Thoracic aorta (tissue), 2 donors: ENCODE measurements at places on chromosomes 12 and 14. TPM values are rescaled to one million over a fixed set of nuclear protein-coding genes. Genes with fewer than 3 reads are reported as not detected.

ACOT6 gene
- total RNA-seq, result not detected

LPAR5 gene
- 6.8 TPM for total RNA-seq

NRXN3 gene
- total RNA-seq, result 5.6 TPM

RIPK3 gene
- total RNA-seq, result 6.8 TPM

ACSS3 gene
- total RNA-seq, result 30.0 TPM

TMEM63C gene
- not detected for total RNA-seq

MEG3 gene
- 153 TPM for total RNA-seq

DNA sequence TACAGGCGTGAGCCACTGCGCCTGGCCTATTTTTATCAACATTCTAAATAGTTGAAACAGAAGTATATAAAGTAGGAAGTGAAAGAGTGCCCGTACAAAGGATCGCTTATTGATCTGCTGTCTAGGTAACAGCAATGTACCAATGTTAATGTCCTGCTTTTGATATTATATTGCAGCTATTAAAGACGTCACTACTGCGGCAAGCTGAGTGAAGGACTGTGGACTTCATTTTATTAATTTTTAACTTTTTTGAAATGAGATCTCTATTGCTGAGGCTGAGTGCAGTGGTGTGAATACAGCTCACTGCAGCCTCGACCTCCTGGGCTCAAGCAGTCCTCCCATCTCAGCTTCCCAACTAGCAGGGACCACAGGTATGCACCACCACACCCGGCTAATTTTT lies 10.8 kb downstream of the PTGR2 start:
- no peaks in the 10 kb centered on the region for H3K4me1 ChIP-seq
- DNase-seq, result no peak
- no peaks in the 10 kb centered on the region for H3K27me3 ChIP-seq
- H3K27ac ChIP-seq, result no peak overlapping the region

DNA sequence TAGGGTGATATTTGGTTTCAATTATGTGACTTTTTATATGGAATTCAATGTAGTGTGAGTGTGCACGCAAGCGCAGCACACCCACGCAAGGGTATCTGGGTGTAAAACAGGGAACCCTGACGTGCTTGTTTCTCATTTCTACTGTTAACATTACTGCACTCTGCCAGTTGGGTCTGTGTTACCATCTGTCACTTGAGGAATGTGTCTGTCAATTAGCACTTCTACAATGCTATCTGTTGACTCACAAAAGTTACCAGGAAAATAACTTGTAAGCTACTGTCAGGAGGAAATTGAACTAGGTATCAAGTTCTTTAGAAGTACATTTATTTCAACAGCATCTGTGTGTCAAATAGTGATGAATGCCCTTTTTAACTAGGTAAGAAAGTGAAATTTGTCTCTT lies 695.5 kb upstream of the LRFN5 start:
- H3K4me3 ChIP-seq, result no peak overlapping the region
- no peak for DNase-seq
- H3K4me1 ChIP-seq, result no peaks in the 10 kb centered on the region
- H3K27ac ChIP-seq, result no peak overlapping the region

DNA sequence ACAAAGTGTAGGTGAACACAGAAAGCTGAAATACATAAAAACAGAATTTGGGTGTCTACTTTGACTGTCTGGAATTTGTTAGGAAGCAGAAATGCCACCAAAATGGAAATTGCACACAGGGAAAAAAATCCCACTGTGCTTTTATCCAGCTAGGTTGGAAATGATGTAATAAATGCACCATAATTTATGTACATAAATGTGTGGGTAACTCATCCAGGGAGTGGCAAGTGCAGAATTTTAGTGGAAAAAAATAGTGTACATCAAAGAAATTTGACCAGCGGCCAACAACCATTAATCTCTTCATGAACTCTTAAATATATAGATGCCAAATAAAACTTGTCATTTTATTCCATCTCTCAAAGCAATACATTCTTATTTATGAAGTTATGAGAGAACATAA lies 105.6 kb downstream of the LLPH start:
- no peak overlapping the region for H3K27ac ChIP-seq
- H3K36me3 ChIP-seq, result no peaks in the 10 kb centered on the region
- no peak overlapping the region for H3K4me3 ChIP-seq
- no peak for DNase-seq
- H3K4me1 ChIP-seq, result no peaks in the 10 kb centered on the region
- no peaks in the 10 kb centered on the region for H3K27me3 ChIP-seq

GRCh38 chr12:20120403-20120725 lies 248.0 kb upstream of the PDE3A start:
- DNase-seq, result no peak
- H3K36me3 ChIP-seq, result no peaks in the 10 kb centered on the region
- H3K27me3 ChIP-seq, result no peaks in the 10 kb centered on the region
- H3K27ac ChIP-seq, result peak overlapping the region; percentile 44

DNA sequence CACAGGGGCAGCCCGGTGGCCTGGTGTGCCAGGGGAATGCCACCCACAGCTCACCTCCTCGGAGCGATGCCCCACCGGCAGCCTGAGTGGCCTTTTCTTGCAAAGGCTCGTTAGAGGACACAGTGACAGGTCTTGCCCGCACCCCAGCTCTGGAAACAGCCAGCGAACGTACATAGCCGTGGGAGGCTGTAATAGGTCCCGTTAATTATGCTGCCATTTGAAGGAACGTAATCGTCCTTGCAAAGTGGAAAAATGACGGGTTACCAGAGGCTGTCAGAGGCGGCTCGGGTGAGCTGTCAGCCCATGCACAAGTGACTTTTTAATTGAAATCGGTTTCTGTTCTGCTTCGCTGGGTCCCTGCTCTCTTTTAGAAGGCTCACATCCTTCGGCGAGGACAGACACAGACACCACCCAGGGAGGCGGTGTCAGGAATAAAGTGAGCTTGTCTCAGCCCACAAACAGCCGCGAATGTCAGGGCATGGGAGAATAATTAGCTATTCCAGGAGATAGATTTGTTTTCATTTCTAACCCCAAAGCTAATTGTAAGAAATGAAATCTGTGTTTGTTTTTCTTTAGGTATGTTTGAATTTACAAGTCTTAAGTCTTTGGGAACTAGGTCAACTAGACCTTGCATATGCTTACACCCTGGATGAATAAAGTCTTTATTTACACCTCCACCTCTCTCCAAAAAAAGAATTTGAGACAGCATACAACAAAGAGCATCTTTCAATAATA lies 77.2 kb upstream of the RFLNA start:
- H3K27ac ChIP-seq, result no peak overlapping the region
- H3K27me3 ChIP-seq, result no peaks in the 10 kb centered on the region
- no peaks in the 10 kb centered on the region for H3K36me3 ChIP-seq
- DNase-seq, result no peak

DNA sequence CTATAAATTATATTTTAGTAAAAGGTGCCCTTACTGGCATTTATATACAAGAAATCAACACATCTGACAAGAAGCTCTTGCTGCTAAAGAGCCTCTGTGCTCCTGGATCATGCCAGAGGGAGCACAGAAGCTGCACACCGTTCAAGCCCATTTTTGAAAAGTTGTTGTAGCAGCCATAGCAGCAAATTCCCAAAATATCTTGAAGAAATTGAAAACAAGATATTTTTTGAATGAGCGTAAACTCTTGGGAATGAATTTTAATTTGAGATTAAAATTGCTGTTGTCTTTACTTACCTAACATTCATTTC lies 540 bp upstream of the CLEC2D start:
- H3K27ac ChIP-seq, result no peak overlapping the region
- no peak for DNase-seq

GRCh38 chr12:18932715-18933114 lies 194.8 kb downstream of the CAPZA3 start:
- DNase-seq, result no peak
- no peak overlapping the region for H3K27ac ChIP-seq
- no peak overlapping the region for H3K4me3 ChIP-seq
- no peaks in the 10 kb centered on the region for H3K27me3 ChIP-seq

GRCh38 chr12:12791756-12792369 lies 6.4 kb downstream of the APOLD1 start:
- no peak overlapping the region for H3K27ac ChIP-seq
- H3K36me3 ChIP-seq, result no peaks in the 10 kb centered on the region
- peaks cover 6% of the 10 kb centered on the region for H3K4me1 ChIP-seq

DNA sequence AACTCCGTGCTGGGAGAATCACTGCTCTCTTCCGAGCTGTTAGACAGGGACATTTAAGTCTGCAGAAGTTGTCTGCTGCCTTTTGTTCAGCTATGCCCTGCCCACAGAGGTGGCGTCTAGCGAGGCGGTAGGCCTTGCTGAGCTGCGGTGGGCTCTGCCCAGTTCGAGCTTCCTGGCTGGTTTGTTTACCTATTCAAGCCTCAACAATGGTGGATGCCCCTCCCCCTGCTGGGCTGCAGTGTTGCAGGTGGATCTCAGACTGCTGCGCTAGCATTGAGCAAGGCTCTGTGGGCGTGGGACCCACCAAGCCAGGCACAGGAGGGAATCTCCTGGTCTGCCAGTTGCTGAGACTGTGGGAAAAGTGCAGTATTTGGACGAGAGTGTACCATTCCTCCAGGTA lies 43.7 kb downstream of the GPR137C start:
- no peaks in the 10 kb centered on the region for H3K4me1 ChIP-seq
- no peaks in the 10 kb centered on the region for H3K36me3 ChIP-seq
- H3K4me3 ChIP-seq, result no peak overlapping the region
- H3K27me3 ChIP-seq, result no peaks in the 10 kb centered on the region
- DNase-seq, result no peak
- H3K27ac ChIP-seq, result no peak overlapping the region

DNA sequence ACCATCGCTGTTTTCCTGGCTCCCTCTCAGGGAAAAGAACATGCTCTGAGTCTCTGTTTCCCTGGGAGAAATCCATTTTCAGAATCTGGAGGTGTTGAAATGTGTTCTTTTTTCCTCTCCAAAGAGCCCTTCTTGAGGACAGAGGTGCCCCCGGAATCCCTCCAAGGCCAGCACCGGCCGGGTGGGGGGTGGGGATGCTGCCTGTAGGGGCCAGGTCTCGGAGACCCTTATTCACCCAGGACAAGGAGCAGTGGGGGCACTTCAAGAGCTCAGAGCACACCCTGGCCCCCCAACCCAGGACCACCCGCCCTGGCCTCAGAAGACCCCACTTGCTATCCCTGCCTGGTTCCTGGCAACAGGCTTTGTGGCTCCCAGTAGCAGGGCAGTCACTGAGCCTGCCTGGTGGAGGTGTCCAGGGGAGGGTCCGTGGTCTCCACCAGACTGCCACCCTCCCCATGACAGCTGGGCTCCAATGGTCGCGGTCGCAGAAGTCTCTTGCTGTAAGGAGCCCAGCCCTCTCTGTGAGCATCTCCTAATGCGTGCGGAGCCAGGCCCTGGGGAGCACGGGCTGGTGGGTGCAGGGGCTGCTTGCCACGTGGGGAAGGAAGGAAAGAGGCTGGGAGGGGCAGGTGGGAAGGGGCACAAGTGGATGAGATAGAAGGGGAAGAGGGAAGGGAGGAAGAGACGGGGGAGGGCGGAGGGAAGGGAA lies 13.2 kb upstream of the DIO3 start:
- no peaks in the 10 kb centered on the region for H3K36me3 ChIP-seq
- DNase-seq, result no peak
- no peaks in the 10 kb centered on the region for H3K27me3 ChIP-seq

DNA sequence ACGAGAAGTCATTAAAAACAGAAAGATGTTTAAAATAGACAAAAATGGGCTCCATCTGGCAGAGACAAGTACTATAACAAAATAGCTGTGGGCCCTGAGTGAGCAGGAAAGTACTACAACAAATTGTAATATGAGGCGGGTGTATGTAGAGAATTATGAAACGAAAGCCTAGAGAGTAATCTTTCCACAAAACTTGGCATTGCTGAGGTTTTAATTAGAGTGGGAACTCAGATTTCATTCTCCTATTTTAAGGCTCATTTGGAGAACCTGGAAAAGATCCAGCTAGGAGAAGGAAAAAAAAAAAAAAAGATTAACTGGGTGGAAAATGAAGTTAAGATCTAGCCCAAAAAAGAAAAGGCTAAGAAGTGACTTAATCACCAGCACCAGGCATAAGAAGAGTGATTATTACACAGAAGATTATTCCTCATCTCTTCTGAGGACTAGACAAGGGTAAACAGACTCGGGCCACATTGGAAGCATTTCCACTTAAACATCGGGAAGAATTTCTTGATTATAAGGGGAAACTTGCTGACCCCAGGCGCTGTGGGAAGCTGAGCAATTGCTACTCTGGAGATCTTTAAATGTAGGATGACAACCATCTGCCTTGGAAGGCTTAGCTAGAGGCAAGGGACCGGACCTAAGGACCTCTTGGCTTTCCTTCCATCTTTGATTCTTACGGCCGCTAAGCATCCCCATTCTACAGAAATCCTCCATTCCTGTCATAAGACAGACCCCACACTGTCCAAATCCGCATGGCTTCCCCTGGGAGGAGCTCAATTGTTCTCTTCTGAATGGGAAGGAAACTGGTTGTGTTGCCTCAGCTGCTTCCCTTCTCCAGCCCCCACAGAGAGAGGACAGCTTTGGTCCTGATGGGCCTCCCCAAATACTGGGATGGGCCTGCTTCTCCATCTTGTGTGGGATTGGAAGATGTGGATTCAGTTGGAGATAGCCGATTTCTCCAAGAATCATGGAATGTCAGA lies 40.6 kb downstream of the IGF1 start:
- DNase-seq, result no peak
- H3K4me3 ChIP-seq, result no peak overlapping the region
- H3K36me3 ChIP-seq, result no peaks in the 10 kb centered on the region
- H3K27me3 ChIP-seq, result no peaks in the 10 kb centered on the region

DNA sequence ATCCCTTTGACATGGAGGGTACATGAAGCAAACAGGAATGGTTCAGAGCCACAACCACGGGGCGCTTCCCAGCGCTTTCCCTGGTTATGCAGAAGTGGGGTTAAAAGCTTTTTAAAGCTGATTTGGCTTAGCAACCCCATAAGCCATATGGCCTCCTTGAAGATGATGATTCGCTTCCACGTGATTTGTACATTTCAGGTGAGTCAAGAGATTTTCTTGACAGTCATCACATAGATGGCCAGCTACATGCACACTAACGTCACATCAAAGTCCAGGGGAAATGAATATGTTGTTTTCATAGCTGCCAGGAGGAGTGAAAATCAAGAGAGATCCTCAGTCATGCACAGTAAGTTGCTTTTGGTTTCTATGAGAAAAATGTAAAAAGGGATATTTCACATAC lies 309.7 kb downstream of the TMEM132D start:
- H3K4me3 ChIP-seq, result no peak overlapping the region
- DNase-seq, result no peak
- H3K36me3 ChIP-seq, result no peaks in the 10 kb centered on the region
- no peak overlapping the region for H3K27ac ChIP-seq

- peaks cover 30% of the 10 kb centered on the region for H3K36me3 ChIP-seq
- no peak for DNase-seq
- H3K4me3 ChIP-seq, result no peak overlapping the region
- no peak overlapping the region for H3K27ac ChIP-seq
- H3K27me3 ChIP-seq, result no peaks in the 10 kb centered on the region
These were observed 9.7 kb upstream of the CFAP251 start for GRCh38 chr12:121908702-121909101.

DNA sequence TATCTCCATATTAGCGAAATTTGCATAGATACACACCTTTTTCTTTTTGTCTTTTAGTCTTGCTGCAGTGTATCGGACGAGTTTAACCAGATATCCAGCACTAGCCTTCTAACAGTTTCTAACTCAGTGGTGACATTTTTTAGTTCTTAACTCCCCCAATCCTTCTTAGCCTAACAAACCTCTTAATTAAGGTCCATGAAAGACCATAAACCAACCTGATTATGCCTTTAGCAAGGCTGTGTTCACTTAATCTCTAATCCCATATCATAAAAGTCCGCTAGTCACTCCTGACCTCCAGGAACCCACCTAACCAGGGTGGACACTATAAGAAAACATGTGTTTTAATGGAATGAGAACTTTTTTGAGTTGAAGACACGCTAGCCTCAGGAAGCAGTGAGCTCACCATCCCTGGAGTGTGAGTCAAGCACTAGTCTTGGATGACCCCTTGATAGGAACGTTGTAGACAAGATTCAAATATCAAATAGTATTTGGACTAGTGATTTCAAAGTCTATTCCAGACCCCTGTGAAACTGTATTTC lies 9.5 kb downstream of the CDKN1B start:
- H3K27me3 ChIP-seq, result no peaks in the 10 kb centered on the region
- DNase-seq, result no peak
- H3K4me3 ChIP-seq, result peak overlapping the region; percentile 89
- H3K27ac ChIP-seq, result peak overlapping the region; percentile 93
